Foreskin keratinocyte (primary cell): ENCODE measurements at places on chromosomes 16 and 17.

- no peak for DNase-seq
Observed at GRCh38 chr17:76265624-76266243, 586 bp downstream of the UBALD2 start.

DNA sequence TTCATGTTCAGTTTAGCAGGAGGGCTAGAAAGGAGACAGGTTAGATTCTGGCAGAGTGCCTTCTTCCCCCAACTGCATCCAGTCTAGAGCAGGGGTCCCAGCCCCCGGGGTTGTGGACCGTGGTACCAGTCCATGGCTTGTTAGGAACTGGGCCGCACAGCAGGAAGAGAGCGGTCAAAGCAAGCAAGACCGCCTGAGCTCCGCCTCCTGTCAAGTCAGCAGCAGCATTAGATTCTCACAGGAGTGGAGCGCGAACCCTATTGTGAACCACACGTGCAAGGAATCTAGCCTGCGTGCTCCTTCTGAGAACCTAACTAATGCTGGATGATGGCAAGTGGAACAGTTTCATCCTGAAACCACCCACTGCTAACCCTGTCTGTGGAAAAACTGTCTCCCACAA lies 95.0 kb downstream of the HIC1 start:
- no peak for DNase-seq

GRCh38 chr16:87065446-87066132 lies 251.6 kb downstream of the C16orf95 start:
- DNase-seq = no peak

GRCh38 chr16:58882292-58882691 lies 148.2 kb upstream of the GOT2 start:
- no peak for DNase-seq

DNA sequence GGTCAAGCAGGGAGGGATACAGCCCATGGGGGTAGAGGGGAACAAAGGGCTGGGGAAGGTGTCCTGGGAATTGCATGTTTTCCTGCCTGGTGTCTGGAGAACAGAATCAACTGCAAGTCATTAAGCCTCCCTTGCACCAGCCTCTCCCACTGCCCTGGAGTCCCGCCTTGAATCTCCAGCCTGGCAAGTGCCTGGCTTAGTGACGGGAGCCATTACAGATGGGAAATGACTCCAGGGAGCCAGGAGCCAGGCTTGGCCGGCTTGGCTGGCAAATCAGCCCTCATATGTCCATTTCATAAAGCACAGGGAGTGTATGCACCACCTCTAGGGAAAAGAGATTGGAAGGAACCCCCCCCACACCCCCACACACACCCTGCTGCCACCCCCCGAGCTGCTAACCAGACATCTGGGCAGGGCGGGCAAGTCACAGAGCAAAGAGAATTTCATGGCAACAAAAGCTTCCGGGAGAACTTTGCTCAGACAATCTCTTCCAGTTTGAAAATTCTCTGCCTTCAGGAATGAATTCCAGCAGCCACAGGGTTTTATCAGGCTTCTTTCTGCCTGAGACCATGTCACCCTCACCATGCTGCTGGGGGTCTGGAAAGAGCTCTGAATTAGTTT lies 127.7 kb downstream of the NTN1 start:
- no peak for DNase-seq

DNA sequence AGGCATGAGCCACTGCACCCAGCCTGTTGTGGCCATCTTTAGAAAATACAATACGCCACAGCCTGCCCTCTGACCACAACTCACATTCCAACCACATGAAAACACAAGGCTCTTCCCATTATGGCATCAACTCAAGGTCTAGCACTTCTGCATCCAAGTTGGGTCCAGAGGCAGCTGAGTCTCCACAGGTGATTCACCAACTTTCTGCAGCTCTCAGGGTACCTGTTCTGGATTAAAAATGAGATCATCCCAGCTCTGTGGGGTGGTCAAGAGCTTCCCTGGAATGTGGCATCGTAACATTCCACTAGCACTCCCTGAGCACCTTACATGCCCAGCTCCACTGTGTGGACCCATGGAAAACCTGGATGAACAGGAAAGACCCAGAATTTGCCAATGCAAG lies 9.9 kb upstream of the GUCY2D start:
- peak; percentile 98 for DNase-seq

DNA sequence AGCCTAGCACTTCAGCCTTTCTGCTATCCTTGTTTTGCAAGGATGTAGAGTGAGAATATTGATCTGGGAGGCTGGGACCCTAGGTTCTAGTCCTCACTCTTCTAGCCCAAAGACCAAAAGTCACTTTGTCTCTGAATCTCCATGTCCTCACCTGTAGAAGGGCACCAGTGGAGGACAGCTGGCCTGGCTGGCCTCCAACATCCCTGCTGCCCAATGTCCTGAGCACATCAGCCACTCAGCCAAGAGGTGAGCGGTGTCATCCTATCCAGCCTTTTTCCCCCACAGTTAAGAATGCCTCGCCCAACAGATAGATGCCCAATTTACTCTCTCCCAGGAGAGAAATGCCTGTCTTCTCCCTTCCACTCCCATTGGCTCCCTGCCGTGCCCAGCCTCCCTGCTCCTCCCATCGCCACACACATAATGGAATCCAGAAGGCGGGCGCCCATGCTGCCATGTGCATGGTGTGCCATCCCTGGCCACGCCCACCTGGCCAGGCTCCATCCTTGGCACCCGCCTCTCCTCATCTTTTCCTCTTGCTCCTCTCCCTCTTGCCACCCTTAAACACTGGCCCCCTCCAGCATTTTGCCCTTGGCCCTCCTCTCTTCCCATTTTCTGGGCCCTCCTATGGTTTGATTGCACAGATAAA lies 157.3 kb upstream of the SDK2 start:
- DNase-seq = no peak

DNA sequence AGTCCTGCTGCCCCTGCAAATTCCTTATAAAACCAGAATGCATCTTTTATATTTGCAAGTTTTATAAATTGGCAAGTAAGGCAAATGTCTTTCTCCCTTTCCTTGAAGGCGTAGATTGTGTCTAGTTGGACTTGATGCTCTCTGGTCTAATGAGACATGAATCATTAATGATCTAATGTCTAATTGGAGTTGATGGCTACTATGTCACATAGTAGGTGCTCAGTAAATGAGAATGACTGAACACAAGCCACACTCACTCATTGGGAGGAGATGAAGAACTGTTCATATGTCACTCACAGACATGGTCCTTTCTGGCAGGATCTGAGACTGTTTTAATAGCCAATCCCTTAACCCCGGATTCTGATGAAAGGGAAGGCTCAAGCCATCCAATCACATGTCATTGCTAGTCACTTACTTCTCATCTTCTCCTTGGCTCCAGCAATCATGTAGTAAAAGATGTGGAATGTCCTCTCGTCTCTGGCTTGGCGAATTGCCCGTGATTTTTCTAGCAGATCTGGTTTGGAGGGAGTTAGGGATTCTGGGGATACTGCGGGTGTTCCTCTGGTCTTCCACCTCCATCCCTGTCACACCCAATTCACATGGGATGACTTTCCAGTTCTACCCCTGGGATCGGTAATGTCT lies 81.0 kb downstream of the MYH11 start:
- peak; percentile 25 for DNase-seq

GRCh38 chr16:87471278-87472141 lies 21.3 kb downstream of the ZCCHC14 start:
- DNase-seq = no peak

DNA sequence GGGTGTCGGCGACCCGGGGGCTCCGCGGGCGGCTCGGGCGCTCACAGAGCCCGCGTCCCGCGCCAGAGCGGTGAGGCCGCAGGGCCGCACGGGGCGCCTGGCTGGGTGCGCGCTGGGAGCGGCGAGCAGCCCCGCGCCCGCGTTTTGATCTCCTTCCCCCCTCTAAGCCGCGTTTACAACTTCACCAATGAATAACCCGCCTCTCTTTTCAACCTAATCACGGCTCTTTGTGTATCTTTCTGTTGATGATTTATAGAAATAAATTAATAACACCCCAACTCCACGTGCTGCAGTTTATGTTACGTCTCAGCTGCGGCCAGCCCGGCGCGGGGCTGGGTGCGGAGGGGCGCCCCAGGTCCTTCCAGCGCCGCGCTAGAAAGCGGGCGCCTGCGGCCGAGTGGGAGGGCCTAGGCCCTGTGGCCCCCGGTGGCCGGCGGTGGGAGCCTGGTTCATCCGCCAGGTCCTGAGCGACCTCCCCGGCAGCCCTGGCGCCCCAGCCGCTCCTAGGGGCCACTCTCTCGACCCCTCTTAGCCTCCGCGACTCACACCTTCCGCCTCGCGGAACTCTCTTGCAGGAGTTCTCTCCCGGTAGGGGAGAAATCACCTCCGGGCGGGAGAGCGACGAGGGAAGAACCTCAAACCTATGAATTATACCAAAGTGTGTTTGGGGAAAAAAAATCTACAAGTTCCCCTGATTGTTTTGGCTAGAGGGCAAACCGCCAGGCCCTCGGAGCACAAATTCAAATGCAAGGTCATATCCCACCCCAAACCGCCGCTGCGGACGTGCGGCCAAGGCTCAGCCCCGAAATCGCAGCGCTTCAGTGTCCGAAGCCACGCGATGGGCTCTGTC lies 1.9 kb downstream of the HNF1B start:
- no peak for DNase-seq

DNA sequence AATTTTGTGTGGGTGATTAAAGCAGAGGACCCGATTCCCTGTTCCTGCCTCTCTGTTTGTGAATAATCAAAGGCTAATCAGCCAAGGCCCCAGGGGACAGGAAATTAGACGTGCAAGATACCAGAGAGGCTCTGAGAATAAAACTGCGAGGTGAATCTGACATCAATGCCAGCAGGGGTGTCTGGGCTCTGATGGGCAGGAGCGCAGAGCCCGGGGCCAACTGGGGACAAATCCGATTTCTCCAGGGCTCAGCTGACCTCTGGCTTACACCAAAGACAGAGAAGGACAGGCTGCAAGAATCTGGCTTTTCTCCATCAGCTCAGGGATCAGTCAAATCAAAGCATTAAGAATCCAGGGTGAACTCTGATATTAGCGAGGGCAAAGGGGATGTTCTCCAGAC lies 174.3 kb downstream of the XYLT1 start:
- DNase-seq = no peak

GRCh38 chr16:67531247-67531646 lies 2.6 kb downstream of the RIPOR1 start:
- no peak for DNase-seq

GRCh38 chr17:32298721-32299579 lies 33.3 kb downstream of the RHBDL3 start:
- DNase-seq = no peak

GRCh38 chr17:5249615-5250014 lies 15.0 kb upstream of the SCIMP start:
- DNase-seq = peak; percentile 68

DNA sequence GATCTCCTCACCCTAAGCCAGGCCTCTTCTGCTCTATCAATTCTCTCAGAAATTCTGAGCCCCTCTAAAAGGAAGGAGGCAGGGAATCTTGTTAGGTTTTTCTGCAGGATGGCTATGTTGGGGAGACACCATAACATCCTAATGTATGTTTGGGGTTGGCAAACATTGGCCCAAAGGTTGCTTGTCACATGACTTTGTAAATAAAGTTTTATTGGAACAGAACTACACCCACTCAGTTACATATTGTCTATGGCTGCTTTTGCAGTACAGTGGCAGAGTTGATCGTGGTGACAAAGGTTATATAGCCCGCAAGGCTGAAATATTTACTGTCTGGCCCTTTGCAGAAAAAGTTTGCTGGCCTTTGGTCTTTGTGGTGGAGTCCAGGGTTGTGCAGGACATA lies 409.4 kb downstream of the XYLT1 start:
- DNase-seq = no peak

DNA sequence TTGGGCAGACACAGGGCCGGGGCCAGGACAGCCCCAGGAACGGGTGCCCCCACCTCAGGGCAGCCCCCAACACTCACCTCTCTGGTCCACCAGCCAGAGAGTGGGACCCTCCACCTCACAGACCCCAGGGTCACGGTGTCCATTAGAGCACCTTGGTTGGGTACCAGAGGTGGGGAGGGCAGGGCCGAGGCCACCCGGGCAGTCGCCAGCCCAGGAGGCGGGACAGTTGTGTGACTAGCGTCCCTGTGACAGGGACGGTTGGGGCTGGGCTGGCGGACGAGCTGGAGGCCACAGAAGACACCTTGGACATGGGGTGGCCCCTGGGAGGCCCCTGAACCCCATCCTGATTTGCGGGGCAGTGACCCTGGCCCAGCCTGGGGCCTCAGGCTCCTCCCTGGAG lies 11.7 kb upstream of the C1QTNF8 start:
- DNase-seq = no peak

GRCh38 chr16:27401768-27402568 lies at the start of gene IL21R:
Gene IL21R (plus strand): TSS chr16:27402174. CDS start chr16:27430072, 27,898 bp downstream.
- DNase-seq = no peak

DNA sequence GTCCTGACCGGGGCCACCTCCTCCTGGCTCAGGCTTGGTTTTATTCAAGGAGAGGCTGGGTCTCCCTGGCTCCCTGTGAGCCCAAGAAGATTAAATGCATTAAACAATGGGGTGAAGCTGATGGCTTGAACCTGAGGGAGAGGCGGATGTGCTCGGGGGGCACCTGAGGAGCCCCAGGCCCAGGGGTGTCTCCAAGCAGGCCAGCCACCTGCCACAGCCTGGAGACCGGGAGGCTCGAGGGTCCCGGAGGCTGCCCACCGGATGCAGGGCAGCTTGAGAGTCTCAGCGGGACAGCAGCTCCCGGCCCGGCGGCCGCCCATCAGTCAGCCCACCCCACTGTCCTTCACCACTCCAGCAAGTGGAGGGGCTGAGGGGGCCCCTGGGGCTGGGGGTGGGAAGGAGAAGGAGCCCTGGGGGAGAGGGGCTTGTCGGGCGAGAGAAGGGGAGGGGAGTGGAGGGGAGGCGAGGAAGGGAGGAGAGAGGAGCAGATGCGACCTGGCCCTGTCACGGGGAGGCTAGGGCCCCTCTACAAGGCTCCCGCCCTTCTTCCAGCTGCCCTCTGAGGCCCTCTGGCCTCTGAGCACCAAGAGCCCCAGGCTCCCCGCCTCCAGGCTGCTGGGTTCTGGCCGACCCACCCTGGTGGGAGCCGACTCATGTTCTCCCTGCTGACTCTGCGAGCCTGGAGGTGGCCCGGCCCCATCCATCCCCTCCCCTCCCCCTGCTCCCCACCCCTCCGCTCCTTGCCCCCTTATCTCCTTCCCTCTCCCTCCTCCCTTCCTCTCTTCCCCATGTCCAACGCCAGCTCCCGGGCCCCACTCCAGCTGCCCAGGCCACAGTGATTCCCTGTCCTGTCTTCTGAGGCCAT lies 13.2 kb downstream of the CD7 start:
- no peak for DNase-seq

- no peak for DNase-seq
Observed at GRCh38 chr17:76278952-76279741, 14.0 kb downstream of the UBALD2 start.

GRCh38 chr17:61202564-61202963 lies 197.1 kb upstream of the TBX2 start:
- no peak for DNase-seq

GRCh38 chr17:57518587-57519581 lies 226.2 kb downstream of the CCDC182 start:
- DNase-seq = peak; percentile 49
